ENCODE measurements at places on chromosomes 6 and 20. TPM values are rescaled to one million over a fixed set of nuclear protein-coding genes. Genes with fewer than 3 reads are reported as not detected.
A peak's percentile ranks its signal among the peaks of the same experiment; 100 is the strongest.

GRCh38 chr20:32204205-32205109, 3.1 kb downstream of the PLAGL2 start:
- peak overlapping the region; percentile 81 for H3K27ac ChIP-seq
- H3K27me3 ChIP-seq = no peaks in the 10 kb centered on the region
- peaks cover 53% of the 10 kb centered on the region for H3K4me1 ChIP-seq
- no peak for DNase-seq

- H3K4me1 ChIP-seq = peaks cover 7% of the 10 kb centered on the region
- H3K36me3 ChIP-seq = no peaks in the 10 kb centered on the region
- H3K27ac ChIP-seq = no peak overlapping the region
- no peaks in the 10 kb centered on the region for H3K27me3 ChIP-seq
- DNase-seq = no peak
Measured at GRCh38 chr6:134740473-134741199, 209.3 kb downstream of the ALDH8A1 start.

GRCh38 chr20:11267762-11268335, 594.0 kb upstream of the JAG1 start:
- DNase-seq = no peak
- peaks cover 16% of the 10 kb centered on the region for H3K4me1 ChIP-seq
- H3K27me3 ChIP-seq = no peaks in the 10 kb centered on the region
- H3K36me3 ChIP-seq = no peaks in the 10 kb centered on the region
- peak overlapping the region; percentile 43 for H3K27ac ChIP-seq
- no peak overlapping the region for H3K4me3 ChIP-seq

DNA sequence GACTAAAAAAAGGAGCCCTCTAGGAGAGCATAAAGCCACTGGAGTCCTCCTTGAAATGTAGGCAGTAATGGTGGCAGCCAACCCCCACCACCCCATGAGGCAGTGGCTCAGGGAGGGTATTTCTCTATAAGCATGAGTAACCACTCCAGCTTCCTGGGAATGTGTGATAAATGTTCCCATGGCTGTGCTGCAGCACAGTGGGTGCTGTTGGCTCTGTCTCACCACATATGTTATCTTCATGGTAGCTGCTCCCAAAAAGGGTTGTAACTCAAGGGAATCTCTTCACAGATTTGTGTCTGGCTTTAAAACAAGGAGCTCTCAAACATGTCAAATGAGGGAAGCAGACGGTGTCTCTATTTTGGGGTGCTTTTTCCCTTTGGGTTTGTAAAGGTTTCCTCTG, 7.5 kb upstream of the PHACTR1 start:
- H3K36me3 ChIP-seq = no peaks in the 10 kb centered on the region
- no peak overlapping the region for H3K27ac ChIP-seq
- DNase-seq = no peak
- no peak overlapping the region for H3K4me3 ChIP-seq

- DNase-seq = peak; percentile 74
- H3K36me3 ChIP-seq = no peaks in the 10 kb centered on the region
- H3K4me1 ChIP-seq = peaks cover 2% of the 10 kb centered on the region
- H3K27me3 ChIP-seq = no peaks in the 10 kb centered on the region
Measured at GRCh38 chr6:90494067-90494780, 92.6 kb downstream of the MAP3K7 start.

The TAGAP gene
- total RNA-seq = 0.66 TPM

GRCh38 chr6:99602520-99603420, 3.9 kb upstream of the PRDM13 start:
- DNase-seq = no peak
- H3K4me3 ChIP-seq = peak overlapping the region; percentile 29
- no peak overlapping the region for H3K27ac ChIP-seq
- peaks cover 83% of the 10 kb centered on the region for H3K27me3 ChIP-seq
- H3K36me3 ChIP-seq = no peaks in the 10 kb centered on the region
- peaks cover 24% of the 10 kb centered on the region for H3K4me1 ChIP-seq

DNA sequence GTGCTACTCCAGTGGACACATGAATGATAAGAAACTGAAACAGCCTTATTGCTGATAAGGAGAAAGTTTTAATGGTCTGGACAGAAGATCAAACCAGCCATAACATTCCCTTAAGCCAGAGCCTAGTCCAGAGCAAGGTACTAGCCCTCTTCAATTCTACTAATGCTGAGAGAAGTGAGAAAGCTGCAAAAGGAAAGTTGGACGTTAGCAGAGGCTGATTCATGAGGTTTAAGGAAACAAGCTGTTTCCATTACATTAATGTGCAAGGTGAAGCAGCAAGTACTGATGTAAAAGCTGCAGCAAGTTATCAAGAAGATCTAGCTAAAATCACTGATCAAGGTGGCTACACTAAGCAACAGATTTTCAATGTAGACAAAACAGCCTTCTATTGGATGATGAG, 634.4 kb downstream of the KIF16B start:
- H3K4me1 ChIP-seq = peaks cover 2% of the 10 kb centered on the region
- H3K27ac ChIP-seq = no peak overlapping the region
- no peak overlapping the region for H3K4me3 ChIP-seq
- no peaks in the 10 kb centered on the region for H3K27me3 ChIP-seq

The SNAP25 gene
- total RNA-seq = 3.1 TPM

DNA sequence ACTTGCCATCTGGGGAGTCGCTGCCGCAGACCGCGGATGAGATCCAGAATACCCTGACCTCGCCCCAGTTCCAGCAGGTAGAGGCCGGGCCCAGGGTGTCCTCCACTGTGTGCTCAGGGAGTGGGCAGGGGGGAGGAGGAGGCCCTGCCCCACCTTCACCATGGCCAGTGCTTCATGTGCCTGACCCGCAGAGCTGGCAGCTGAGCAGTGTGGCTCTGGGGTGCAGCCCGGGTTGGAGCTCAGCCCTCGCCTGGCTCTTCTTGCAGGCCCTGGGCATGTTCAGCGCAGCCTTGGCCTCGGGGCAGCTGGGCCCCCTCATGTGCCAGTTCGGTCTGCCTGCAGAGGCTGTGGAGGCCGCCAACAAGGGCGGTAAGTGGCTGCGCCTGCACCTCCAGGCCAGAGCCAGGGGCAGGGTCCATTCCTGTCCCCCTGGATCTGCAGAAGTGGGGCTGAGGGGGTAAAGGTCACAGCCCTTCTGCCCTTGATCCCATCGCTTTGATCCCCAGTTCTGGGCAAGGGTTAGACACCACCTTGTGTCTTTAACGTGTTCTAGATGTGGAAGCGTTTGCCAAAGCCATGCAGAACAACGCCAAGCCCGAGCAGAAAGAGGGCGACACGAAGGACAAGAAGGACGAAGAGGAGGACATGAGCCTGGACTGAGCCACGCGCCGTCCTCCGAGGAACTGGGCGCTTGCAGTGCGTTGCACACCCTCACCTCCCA, 5.5 kb downstream of the ADRM1 start:
- no peak overlapping the region for H3K27ac ChIP-seq
- no peak overlapping the region for H3K4me3 ChIP-seq
- H3K4me1 ChIP-seq = peaks cover 19% of the 10 kb centered on the region
- DNase-seq = no peak

The ANKRD66 gene
- 0.66 TPM for total RNA-seq

DNA sequence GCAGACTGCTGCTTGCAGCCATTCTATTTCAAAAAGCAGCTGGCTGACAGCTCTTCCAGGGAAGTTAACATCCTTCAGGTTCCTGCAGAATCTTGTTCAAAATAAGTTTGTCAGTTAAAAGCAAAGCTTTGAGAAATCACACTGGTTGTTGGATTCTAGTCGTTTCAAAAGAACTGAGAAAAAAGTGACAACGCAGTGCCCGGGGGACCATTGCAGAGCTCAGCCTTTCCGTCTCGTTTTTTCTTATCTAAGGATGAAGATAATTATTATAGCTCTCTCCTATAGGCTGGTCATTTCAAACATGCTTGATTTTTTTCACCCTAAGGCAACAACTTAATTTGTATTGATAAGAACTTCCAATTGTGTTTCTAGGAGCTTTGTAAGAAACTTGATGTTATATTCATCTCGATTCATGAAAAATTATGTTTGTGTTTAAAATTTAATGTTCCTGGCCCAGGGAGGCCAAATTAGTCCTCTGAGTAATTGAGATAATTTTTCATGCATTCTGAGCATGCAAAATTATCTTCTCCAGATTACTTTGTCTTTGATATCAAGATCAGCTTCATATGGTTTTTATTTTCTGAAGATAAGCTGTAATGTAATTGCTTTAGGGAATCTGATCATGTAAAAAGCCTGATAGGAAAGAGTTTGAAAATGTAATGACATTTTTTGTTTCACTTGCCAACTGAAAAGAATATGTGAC, 58.4 kb downstream of the SNAP25 start:
- no peak overlapping the region for H3K27ac ChIP-seq
- no peak overlapping the region for H3K4me3 ChIP-seq
- H3K27me3 ChIP-seq = no peaks in the 10 kb centered on the region

The CGA gene
- 4.3 TPM for total RNA-seq

DNA sequence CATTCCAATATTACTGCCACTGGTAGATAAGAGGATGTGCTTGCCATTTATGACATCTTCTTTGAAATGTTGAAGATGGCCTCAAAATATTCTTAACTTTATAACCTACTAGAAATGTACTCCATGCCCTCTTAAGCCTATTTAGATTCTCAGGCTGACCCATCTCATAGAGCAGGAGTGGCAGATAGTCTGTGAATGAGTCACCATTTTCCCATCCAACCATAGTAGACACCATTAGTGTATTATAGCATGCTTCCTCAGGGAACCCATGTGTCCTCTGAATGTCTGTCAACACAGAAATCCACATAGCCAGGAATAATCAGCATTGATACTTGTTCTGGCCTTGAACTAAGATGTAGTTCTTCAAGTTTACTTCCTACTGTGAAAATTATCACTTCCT, 150.2 kb downstream of the IMPG1 start:
- no peaks in the 10 kb centered on the region for H3K36me3 ChIP-seq
- no peak overlapping the region for H3K4me3 ChIP-seq
- H3K4me1 ChIP-seq = no peaks in the 10 kb centered on the region
- H3K27ac ChIP-seq = no peak overlapping the region

GRCh38 chr20:4713401-4713800, 8.3 kb upstream of the PRND start:
- H3K27ac ChIP-seq = no peak overlapping the region
- H3K4me1 ChIP-seq = peaks cover 11% of the 10 kb centered on the region
- no peak overlapping the region for H3K4me3 ChIP-seq
- no peaks in the 10 kb centered on the region for H3K36me3 ChIP-seq

- peak; percentile 82 for DNase-seq
- no peak overlapping the region for H3K4me3 ChIP-seq
- H3K27ac ChIP-seq = no peak overlapping the region
- peaks cover 28% of the 10 kb centered on the region for H3K36me3 ChIP-seq
- H3K4me1 ChIP-seq = no peaks in the 10 kb centered on the region
- no peaks in the 10 kb centered on the region for H3K27me3 ChIP-seq
Measured at GRCh38 chr6:44096612-44097011, 30.6 kb downstream of the MRPL14 start.

DNA sequence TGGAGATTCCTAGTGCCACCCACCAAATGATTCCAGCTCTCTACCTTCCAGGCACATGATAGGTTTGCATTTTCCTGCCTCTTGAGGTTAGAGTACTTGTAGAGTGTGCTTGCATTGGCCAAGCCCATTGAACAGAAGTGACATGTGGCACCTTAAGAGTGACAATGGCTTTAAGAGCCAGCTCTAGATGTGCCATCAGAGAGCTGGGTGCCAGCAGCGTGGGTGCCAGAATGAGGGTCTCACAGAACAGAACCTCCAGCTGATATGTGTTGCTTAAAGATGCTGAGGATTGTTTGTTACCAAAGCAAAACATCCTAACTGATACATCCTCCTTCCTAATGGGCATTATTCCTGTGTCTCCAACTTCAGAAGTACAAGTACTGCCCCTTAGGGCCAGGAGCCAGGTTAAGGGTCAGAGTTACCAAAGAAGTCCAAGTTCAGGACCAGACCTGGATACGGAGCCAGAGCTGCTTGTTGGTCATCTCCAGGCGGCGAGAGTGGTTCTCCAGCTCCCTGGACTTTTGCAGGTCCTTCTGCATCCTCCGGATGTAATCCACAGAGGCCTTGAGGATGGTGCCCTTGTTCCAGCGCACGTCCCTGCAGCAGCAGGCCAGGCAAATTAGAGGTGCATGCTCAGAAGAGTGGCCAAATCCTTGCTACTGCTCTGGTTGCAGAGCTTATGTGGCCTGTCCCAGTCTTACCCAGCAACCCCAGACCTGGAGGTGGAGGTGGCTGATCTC, 47.5 kb downstream of the MDFI start:
- peaks cover 27% of the 10 kb centered on the region for H3K36me3 ChIP-seq
- no peak overlapping the region for H3K27ac ChIP-seq
- no peak overlapping the region for H3K4me3 ChIP-seq
- H3K27me3 ChIP-seq = no peaks in the 10 kb centered on the region
- H3K4me1 ChIP-seq = peaks cover 21% of the 10 kb centered on the region
- DNase-seq = no peak

The JAG1 gene
- 40.7 TPM for total RNA-seq

The RHAG gene
- total RNA-seq = 0.35 TPM

GRCh38 chr6:114052141-114052540, 81.2 kb upstream of the HDAC2 start:
- H3K27me3 ChIP-seq = no peaks in the 10 kb centered on the region
- DNase-seq = no peak
- no peaks in the 10 kb centered on the region for H3K36me3 ChIP-seq
- no peaks in the 10 kb centered on the region for H3K4me1 ChIP-seq
- no peak overlapping the region for H3K4me3 ChIP-seq

- no peak for DNase-seq
- no peak overlapping the region for H3K4me3 ChIP-seq
- H3K27ac ChIP-seq = peak overlapping the region; percentile 21
- H3K27me3 ChIP-seq = no peaks in the 10 kb centered on the region
Measured at GRCh38 chr20:58880994-58881752, 28.7 kb downstream of the GNAS start.

DNA sequence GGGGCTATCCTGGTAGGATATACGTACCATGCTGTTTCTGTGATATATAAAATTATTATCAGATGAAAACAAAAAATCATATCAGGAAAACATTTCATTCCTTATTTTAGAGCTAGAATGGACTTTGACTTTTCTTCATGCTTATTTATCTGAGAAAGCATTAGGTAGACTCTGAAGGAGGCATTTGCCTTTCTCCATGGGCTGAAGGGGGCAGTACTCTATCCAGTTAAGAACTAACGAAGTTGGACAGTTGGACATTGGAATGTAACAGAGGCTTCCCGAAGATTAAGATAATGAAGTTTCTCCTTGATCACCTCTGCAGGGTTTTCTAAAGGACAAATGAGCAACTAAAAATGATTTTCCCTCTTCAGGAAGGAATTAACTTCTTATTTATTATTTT, 233.9 kb downstream of the SAMD5 start:
- H3K27me3 ChIP-seq = no peaks in the 10 kb centered on the region
- no peak for DNase-seq
- no peaks in the 10 kb centered on the region for H3K36me3 ChIP-seq

The KDM1B gene
- total RNA-seq = 16.4 TPM

GRCh38 chr6:51841626-51842025, 245.8 kb downstream of the PKHD1 start:
- no peak for DNase-seq
- peaks cover 21% of the 10 kb centered on the region for H3K4me1 ChIP-seq
- H3K4me3 ChIP-seq = no peak overlapping the region
- H3K27me3 ChIP-seq = no peaks in the 10 kb centered on the region
- no peak overlapping the region for H3K27ac ChIP-seq

DNA sequence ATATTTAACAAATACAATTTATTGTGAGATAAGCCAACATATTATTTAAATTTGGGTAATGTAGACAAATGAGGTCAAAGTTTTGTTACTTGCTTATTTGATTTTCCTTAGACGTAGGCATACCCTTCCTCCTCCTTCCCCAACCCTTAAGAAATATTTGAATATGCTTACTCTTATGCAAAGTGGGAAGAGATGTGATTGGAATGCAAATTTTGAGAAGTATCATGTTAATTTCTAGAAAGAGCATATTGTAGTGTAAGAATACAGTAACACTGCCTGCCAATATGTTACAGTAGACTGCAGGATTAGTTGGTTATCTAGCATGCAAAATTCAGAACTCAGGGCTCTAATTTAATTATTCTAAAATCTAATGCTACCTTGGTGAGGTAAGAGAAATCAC, 32.9 kb downstream of the CRISP1 start:
- H3K4me3 ChIP-seq = no peak overlapping the region
- no peak for DNase-seq
- no peaks in the 10 kb centered on the region for H3K4me1 ChIP-seq
- H3K27me3 ChIP-seq = no peaks in the 10 kb centered on the region
- no peak overlapping the region for H3K27ac ChIP-seq

The RPP40 gene
- 14.9 TPM for total RNA-seq

Data from muscle of leg (tissue), 16 donors.